B cell (primary cell): ENCODE measurements at places on chromosomes 1 and 21. TPM values are rescaled to one million over a fixed set of nuclear protein-coding genes. Genes with fewer than 3 reads are reported as not detected.

- DNase-seq = no peak
Observed at GRCh38 chr1:51738681-51739080, 121.8 kb downstream of the OSBPL9 start.

DNA sequence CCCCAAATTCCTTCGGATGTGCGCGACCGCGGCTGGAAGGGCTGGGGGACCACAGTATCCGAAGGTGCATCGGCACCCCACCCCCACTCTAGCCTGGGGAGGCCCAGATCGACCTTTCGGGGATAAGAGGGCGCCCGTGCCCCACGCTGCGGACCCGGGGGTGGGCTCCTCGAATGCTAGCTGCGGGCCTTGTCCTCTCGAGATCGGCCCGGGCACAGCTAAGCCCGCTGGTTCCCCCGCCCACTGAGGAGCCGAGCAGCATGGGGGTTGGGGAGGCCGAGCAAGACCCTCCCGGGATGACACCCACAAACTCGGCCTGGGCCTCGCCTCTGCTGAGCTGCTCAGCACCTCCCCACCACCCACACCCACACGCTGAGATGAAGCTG, 653 bp upstream of the IFFO2 start:
- DNase-seq = no peak

Gene C1orf141
- polyA plus RNA-seq = not detected in 2 replicates

Gene KHDC4
- 47.3 and 51.3 TPM in 2 replicates for polyA plus RNA-seq

Gene PPM1J
- polyA plus RNA-seq = 7.5 and 9.8 TPM in 2 replicates

- no peak for DNase-seq
Observed at GRCh38 chr1:55669293-55669692, 454.1 kb upstream of the USP24 start.

DNA sequence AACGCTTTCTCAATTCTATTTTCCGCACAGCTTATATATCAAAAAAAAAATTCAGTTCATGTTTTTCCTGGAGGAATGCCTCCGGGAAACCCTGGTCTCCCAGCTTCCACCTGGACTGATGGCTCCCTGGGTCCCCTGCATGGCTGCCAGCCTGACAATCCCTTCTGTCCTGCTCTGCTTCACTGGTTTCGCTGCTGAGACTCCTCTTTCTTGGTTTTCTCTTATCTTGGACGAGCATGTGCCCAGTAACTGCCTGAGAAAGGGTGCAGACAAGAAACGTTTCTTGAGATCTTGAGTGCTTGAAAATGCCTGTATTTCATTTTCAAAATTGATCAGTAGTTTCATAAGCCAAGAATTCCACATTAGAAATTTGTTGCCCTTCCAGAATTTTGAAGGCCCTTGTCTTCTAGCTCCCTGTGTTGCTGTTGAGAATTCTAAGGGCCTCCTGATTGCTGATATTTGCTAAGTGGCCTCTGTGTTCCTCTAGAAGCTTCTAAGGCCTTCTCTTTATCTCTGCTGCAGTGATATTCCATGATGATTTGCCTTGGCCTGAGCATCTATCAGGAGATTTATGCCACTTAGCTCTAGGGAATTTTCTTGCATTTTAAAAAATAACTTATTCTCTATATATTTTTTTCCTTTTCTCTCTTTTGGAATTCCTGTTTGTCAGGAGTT, 44.7 kb downstream of the ETS2 start:
- DNase-seq = no peak

Gene THEM5
- not detected in 2 replicates for polyA plus RNA-seq
